ENCODE measurements at places on chromosomes 3 and 15.

GRCh38 chr15:49023354-49023753 lies 22.9 kb downstream of the SECISBP2L start:
- no peak for DNase-seq

DNA sequence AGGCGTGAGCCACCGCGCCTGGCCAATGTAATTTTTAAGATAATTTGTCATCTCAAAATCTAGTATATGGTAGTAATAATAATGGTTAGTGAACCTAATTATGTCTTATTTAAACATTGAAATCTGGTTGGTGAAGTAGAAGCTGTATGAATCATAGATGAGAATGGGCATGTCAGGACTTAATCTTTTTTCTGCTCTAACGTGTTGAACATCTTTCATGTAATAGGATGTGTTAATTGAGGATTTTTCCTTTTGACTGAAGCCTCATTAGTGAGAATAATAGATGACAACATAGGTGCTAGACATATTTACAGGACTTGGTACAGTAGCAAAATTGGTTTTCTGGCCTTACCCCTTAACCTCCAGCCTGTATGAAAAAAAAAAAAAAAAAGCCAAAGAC lies 835.6 kb downstream of the IGSF11 start:
- no peak for DNase-seq

DNA sequence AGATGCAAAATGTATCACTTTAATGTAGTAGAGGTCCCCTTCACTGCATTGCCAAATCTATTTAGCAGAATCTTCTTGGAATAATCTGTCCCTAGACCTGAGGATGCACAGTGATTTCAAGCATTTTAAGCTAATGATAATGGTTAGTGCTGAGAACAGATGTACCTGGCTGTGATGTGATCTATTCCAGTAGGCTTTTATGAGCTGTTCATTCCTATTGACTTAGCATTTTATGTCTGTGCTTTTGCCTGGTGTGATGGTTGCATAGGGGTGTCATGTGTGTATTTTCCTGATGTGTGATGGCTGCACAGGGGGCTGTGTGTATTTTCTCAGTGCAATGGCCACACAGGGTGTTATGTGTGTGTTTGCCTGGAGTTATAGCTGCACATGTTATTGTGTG lies 272.9 kb downstream of the TIGIT start:
- no peak for DNase-seq

- DNase-seq, result no peak
Observed at GRCh38 chr15:61816856-61817255, 243.4 kb downstream of the VPS13C start.

DNA sequence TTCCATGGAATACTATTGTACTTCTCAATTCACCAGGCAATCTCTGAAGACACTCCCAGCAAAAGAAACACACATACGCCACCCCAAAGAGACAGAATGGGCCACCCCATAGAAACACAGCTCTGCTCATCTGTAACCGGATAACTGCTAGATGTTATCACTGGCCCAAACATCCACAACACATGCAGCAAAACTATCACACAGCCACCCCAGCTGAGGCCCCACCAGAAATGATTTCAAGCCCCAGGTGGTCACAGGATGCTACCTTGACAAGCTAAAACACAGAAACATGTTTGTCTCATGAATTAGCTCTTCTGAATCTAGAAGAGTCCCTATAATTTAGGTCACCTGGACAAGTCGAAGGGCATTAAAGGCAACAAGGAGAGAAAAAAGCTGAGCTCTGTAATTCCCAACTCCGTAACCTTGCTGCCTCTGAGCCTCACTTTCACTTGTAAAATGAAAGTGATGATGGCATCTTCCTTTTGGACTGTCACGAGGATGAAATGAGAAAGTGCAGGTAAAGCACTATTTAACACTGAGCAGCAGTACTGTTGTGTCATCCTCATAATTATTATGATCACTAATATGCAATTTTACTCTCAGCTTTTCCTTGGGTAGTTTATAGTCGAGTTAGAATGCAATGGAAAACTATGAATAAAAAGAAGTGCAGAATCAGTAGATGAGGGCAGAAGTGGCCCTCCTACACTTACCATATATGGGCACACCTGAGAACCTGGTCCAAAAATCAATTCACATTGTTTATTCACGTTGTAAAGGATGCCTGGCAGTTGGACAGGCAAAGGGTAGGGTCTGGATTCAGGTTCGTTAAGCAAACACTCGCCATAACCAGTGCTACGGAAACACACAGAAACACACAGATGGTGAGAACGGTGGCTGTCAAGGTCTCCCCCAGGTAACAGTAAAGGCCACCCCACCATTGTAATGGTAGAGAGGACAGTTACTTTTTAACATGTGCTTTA lies 38.6 kb downstream of the ADAMTS9 start:
- DNase-seq, result no peak

DNA sequence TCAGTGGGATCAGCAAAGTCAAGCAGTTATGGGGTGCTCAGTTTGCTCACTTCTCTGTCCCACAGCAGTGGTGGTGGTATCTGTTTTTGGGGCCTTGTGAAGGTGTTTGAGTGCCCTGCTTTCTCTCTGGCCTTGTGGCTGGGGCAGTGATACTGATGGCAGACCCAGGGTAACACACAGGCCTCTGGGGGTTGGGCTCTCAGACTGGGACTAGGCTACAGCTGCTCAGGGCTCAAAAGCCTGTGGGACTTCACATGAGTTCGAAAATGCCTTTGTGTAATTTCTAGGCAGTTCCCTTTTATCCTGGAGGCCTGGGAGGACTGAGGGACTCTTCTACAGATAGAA lies 75.3 kb downstream of the STXBP5L start:
- no peak for DNase-seq

- DNase-seq, result no peak
Observed at GRCh38 chr3:14608298-14608697, 43.3 kb upstream of the CCDC174 start.

- no peak for DNase-seq
Observed at GRCh38 chr15:60682115-60682514, 203.2 kb upstream of the ICE2 start.

DNA sequence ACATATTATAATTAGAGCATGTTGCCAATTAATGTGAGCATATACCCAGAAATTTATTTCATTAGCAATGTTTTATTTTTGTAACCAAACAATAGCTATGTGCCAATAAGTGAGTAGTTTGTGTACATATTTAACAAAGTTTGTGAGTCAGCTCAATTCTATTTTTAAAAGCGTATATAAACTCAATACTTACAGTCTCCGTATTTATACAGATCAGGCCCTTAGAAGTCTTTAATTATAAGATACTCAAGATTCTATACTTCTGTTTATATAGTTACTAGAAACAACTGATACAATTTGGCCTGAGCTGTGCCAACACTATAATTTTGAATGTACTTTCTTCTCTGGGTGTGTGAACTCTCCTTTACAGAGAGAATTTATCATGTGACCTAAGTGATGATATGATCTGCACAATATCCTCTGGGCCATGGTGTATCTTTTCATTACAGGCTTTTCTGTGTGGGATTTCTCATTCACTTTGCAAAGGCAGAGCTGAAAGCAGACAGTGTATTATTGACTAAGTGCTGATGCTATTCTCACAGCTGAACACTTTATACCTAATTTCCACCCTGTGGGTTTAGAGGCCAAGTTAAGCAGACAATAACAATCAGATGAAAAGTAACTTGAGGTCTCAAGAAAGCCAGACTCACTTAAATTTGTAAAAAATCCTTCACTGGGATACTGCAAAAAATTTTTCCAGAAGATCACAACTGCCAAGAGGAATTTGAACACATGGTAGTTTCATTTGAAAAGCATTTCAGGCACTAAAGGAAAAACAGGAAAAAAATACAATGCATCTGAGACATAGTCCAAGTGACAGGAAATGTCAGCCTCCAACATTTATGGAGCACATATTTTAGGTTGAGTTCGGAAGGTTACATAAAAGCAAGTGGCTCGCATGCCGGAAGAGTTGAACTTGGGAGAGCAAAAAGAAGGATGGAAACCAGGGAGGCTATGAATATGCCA lies 277.9 kb upstream of the SEMA6D start:
- no peak for DNase-seq

- DNase-seq, result no peak
Observed at GRCh38 chr3:155835341-155836071, 18.7 kb downstream of the SLC33A1 start.

- no peak for DNase-seq
Observed at GRCh38 chr3:140358686-140359085, 319.2 kb upstream of the TRIM42 start.

GRCh38 chr3:46680298-46680826 lies 13.1 kb downstream of the ALS2CL start:
- no peak for DNase-seq

DNA sequence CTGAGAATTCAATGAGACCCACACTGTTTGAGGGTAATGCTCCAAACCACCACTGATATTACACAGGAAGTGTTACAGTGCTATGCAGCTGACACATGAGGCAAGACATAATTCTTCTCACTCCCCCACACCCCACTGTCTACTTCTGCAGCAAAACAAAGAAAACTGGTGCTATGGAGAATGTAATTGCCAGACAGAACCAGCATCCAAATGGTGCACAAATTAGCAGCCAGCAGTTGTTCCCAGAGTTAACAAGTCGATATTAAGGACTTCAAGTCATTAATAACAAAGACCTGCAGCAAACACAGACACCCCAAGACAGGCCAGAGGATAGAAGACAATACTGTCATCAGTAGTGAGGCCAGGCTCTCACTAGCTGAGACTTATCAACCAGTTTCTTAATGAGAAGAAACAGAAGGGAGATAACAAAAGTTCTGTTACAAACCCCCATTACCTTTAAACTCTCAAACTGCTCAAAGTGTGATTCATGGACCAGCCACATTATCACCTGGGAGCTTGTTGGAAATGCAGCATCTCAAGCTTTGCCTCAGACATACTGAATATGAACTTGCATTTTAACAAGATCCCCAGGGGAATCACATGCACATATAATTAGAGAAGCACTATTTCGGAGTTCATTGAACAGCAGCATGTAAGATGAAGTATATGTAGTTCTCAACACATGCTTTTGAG lies 58.7 kb upstream of the FNDC3B start:
- DNase-seq, result no peak

DNA sequence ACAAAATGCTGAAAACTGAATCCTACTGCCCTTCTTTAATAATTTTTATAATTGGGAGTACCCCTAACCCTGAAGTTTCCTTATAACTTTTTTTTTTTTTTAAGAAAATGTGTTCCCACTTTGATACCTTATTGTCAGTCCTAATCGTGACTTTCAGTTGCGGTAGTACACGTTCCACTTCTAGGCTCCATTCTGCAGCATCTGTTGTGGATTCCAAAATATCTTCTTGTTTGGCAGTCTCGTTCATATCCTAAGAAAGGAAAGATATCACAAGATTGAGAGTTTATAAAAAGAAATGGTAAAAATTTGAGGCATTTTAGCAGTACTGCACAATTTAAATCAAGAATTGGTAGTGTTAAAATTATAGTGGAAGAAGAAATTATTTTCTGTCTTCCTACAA lies 30.8 kb downstream of the IFT57 start:
- no peak for DNase-seq

GRCh38 chr15:58406811-58407210 lies 25.0 kb upstream of the LIPC start:
- no peak for DNase-seq

DNA sequence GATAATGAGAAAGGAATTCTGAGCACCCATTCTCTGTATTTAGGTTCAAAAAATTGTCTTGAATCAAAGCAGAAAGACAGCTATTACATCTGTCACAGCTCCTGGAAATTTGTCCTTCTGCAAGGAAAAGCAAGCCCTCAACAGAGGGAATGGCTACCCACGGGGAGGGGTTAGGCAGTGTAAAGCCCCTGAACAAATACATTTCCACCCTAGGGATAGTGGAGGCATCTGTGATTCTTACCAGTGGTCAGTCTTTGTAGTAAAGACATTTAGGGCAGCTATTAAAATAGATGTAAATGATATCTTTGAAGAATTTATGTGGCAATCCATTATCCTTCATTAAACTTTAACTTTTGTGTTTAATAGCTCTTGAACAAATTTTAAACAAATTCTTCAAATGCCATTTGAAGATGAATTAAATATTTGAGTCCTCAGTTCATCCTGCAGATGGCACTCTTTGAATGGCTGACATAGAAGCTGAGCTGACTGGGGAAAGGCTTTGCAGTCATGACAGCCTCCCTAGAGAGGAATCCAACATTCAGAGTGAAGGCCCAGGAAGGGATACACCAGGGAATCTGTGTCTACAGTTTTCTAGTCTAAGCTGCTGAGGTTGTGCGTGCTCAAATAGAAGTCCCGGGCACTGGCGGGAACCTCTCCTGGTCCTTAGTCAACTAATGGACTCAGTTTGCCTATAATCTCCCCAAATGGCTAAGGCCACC lies 359.7 kb upstream of the ROPN1 start:
- DNase-seq, result no peak

DNA sequence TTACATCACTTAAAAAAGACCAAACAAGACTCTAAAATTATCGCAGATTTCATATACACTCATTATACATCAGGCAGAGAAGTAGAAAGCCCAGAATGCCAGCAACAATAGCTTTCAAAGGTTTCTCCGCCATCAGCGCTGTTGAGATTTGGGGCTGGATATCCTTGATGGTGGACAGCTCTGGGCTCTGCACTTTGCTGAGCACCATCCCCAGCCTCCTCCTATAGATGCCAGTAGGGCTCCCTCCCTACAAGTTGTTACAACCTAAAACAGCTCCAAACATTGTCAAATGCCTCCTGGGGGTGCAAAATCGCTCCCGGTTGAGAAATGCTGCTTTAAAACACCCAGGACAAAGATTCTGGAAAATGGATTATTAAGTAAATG lies 73.5 kb downstream of the ATP10A start:
- DNase-seq, result no peak

DNA sequence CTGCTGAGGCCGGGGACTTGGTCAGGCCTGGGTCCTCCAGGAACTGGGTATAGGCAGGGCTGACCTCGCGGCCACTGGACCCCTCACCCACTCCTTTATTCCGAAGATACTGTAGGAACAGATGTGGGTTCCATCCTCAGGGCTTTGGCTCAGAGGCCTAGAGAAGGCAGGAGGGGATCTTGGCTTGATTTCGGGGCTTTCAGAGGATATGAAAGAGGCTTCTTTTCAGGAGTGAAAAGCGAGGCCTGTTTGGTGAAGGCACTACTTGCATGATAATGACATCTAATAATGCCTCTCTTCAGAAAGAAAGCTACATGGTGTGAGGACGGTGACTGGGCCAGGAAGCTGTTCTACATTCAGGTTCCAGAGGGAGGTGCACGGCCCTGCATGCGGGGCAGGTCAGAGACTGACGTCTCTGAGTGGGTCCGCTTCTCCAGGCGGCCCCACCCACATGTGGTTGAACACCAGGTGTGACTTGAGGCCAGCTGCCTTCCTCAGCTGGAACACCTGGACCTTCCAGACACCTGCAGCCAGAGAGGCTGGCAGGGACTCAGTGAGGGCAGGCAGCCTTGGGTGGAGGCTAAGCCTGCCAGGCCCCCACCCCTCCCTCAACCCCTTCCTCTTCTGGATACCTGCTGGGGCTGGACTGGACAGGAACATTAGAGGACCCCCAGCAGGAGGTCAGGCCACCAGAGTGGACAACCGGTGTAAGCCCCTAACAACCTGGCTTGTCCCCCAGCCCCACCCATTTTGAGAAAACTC lies 31.1 kb upstream of the HHATL start:
- DNase-seq, result no peak

Measured in cardiac septum (tissue), 1 donor.